Left lung (tissue), 14 donors: ENCODE measurements at places on chromosomes 3 and 15. TPM values are rescaled to one million over a fixed set of nuclear protein-coding genes. Genes with fewer than 3 reads are reported as not detected.

GRCh38 chr3:2950159-2950558, 160.0 kb downstream of the IL5RA start:
- no peak for DNase-seq
- no peaks in the 10 kb centered on the region for H3K36me3 ChIP-seq
- no peaks in the 10 kb centered on the region for H3K27me3 ChIP-seq
- no peaks in the 10 kb centered on the region for H3K4me1 ChIP-seq
- no peak overlapping the region for H3K4me3 ChIP-seq
- H3K27ac ChIP-seq, result no peak overlapping the region

DNA sequence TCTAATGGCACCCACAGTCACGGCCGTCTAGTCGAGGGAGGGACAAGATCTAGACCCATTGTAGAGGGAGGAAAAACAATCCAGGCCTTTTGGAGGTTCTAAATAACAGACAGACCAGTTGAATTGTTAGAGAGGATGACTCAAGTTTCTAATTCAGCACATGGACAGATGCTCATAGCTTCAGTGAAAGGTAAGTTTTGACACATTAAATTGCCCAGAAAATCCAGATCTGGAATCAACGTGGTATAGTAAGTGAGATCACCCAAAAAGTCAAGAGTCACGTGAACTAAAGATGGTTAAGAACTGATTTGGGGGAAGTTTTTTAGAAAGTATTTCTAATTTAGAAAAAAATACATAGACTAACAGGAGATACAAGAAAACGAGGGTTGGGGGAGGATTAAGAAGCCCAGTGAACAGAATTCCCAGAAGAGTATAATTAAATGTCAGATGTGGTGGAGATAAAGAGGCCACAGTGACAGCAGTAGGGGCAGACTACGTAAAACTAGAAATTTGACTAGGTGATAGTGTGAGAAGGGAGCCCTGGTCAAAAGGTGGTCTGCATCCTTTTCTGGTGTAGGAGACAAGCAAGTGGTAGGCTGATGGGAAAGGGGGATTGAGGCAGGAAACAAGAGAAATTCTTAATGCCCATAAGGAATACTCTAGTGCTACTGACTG, 47.1 kb downstream of the CAPN7 start:
- H3K27ac ChIP-seq, result no peak overlapping the region
- no peaks in the 10 kb centered on the region for H3K27me3 ChIP-seq
- H3K36me3 ChIP-seq, result peaks cover 100% of the 10 kb centered on the region
- DNase-seq, result no peak
- H3K4me3 ChIP-seq, result no peak overlapping the region

DNA sequence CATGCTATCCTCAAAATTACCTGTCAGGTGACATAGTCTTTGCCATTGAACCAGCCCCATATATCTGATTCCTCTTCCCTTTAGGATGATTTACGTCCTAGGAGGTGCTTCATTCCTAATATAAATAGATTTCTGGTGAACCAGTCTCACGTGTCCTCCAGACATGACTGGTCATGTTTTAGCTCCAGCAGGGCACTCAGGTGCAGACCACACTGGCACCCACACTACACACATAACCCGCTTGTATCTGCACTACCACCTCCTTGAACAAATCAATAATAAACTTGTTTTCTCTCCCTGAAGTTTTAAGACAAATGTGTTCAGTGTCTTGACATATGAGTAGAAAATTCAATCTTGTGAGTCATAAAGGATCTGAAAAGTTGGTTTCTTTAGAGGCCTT, 155.5 kb downstream of the GOLIM4 start:
- no peak overlapping the region for H3K4me3 ChIP-seq
- no peak for DNase-seq
- H3K36me3 ChIP-seq, result no peaks in the 10 kb centered on the region

- H3K27me3 ChIP-seq, result no peaks in the 10 kb centered on the region
- peak; percentile 54 for DNase-seq
- H3K27ac ChIP-seq, result no peak overlapping the region
- H3K4me3 ChIP-seq, result no peak overlapping the region
- H3K4me1 ChIP-seq, result no peaks in the 10 kb centered on the region
Measured at GRCh38 chr3:184761075-184761841, 49.4 kb upstream of the MAGEF1 start.

- H3K27me3 ChIP-seq, result no peaks in the 10 kb centered on the region
- no peaks in the 10 kb centered on the region for H3K36me3 ChIP-seq
- peak; percentile 32 for DNase-seq
Measured at GRCh38 chr3:131795390-131796090, 239.3 kb downstream of the CPNE4 start.

Gene GPR27
- 2.8 TPM for total RNA-seq

DNA sequence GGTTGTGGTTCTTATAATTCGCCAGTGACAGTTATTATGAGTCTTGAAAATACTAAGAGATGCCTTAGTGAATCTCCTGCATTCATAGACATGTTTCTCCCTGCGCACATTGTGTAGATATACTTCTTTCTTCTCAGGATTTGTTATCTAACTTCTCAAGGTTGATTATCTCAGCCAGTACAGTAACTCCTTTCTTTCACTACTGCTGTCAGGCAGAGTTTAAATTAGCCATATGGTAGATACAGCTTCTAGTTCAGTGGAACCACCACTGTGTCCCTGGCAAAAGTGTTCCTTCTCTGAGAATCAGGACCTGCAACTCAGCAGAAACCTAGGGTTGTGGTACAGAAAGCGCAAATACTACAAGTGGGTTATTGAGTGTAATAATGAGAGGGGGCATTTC, 175.0 kb upstream of the SGO1 start:
- no peak overlapping the region for H3K27ac ChIP-seq
- H3K36me3 ChIP-seq, result no peaks in the 10 kb centered on the region
- no peak for DNase-seq
- H3K4me3 ChIP-seq, result no peak overlapping the region

DNA sequence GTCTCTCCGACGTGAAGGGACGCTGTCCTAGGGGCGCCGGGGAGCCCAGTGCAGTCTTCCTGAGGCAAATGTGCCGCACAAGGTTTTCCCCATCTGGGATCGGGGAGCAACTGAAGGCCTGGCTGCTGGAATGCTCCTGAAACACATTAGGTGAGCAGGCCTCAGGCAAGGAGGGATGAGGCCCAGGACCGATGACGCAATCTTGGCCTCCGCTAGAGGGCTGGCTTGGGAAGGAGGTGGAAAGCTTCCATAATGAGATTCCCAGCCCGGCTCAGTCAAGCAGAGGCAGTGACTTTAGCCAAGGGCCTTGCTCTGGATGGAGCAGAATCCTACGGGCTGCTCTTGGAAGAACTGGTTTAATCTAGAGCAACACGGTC, 50.8 kb downstream of the CPN2 start:
- no peak overlapping the region for H3K27ac ChIP-seq
- DNase-seq, result no peak
- H3K4me1 ChIP-seq, result peaks cover 11% of the 10 kb centered on the region
- no peak overlapping the region for H3K4me3 ChIP-seq
- H3K36me3 ChIP-seq, result no peaks in the 10 kb centered on the region

Gene MINAR1
- 0.50 TPM for total RNA-seq

Gene ZNF106
- total RNA-seq, result 106 TPM
